ENCODE measurements at places on chromosomes 5 and 9.

DNA sequence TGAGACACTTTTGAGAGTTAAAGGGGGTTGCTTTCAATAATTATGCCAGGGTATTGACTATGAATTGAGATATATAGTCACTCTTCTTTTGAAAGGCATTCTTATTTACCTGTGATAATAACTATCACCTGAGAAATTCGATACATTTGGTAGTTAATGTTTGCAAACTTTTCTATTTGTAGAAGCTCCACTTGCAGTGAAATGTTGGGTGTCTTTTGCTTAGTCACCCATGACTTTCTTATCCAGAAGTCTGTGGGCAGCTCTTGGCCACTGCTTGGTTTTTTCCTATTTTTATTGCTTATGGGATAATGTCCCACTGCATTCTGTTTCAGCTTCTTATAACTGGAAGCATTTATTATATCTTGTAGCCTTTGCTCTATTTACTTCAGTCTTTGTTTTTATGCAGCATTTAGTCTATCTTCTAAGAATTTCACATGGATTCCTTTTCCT lies 3.9 kb downstream of the MACIR start:
- no peak for DNase-seq

DNA sequence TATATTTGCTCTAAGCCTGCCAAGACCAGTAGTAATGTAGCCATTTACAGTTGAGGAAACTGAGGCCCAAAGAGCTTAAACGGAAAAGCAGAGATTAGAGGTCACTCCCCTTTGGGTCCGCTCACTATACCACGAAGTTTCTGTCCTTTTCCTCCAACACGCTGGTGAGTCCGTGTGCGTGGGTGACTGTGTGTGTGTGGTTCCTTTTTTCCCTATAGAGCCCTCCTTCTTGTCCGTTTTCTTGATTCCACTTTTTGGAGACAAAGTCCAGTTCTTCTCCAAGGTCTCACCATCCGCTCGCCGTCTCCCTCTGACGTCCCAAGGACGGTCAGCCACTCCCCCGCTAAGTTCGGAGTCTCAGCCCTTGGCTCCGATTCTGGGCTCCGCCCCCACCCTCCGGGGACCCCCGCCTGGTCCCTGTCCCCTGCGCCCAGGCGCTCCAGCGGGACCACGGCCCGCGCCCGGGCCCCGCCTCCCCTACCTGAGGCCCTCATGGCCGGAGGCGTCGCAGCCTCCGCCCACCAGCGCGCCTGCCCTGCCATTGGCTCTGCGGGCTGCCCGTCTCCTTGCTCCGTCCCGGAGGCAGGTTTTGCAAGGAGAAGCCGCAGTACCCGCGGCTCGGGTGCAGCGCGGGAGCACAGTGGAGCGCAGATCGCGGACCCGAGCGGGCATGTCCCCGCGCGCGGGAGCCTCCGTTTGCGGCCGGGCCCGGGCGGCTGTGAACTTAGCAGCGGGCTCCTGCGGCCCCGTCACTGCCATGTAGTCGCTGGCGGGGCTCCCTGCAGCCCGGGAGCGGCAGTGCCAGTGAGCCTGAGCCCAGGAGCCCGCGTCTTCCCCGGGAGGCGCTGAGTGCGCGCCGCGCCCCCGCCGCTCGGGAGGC lies at the start of gene MAST4:
MAST4 (plus strand) TSS at position 638 of the 880 bp plus-strand sequence. CDS start 263 bp downstream, outside the sequence.
- DNase-seq, result peak; percentile 92

- no peak for DNase-seq
Observed at GRCh38 chr5:88489364-88489763, 220.7 kb upstream of the TMEM161B start.

DNA sequence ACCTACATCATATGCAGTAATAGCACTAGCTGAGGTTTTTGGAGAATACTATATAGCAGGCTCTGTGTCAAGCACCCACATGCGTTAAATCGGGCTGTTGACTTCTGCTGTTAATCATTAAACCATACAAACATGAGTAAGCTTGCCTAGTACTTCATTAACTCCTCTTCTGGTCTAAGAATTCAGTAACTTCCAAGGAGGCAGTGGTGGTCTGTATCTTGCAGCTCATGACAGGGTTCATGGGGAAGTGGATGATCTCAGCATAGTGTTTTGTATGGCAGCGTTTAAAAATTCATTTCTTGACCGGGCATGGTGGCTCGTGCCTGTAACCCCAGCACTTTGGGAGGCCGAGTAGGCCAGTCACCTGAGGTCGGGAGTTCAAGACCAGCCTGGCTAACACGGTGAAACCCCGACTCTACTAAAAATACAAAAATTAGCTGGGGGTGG lies at the start of gene HAVCR1:
HAVCR1 (minus strand) TSS at position 24 of the 447 bp plus-strand sequence. CDS start 1,173 bp downstream, outside the sequence.
- no peak for DNase-seq

DNA sequence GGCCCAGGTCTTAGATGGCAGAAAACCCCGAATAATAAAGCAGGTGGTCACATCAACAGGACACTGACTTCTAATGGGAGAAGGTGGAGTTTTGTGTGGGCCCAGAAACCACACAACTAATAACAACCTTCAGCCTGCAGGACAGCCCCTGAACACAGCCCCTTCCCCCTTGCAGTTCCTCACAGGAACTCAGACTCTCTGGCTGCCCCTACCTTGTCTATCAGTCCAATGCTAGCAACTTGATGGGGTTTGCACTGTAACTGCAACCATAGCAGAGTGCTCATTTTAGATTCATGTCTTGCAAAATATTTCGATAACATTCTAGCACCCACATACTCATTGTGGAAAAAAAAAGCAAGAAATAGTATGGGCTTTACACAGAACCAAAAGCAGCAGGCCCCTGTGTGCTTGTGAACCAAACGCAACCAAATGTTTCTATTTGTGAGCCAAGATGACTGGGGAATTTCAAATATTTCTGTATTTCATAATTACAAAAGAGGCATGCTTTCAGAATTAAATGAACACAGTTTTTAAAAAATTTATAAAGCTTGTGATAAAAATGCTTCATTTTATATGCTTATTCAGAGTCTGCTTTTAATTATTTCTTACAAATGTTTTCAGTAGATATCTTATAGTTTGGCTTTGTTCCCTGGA lies 62.7 kb upstream of the PDE4D start:
- DNase-seq, result no peak

DNA sequence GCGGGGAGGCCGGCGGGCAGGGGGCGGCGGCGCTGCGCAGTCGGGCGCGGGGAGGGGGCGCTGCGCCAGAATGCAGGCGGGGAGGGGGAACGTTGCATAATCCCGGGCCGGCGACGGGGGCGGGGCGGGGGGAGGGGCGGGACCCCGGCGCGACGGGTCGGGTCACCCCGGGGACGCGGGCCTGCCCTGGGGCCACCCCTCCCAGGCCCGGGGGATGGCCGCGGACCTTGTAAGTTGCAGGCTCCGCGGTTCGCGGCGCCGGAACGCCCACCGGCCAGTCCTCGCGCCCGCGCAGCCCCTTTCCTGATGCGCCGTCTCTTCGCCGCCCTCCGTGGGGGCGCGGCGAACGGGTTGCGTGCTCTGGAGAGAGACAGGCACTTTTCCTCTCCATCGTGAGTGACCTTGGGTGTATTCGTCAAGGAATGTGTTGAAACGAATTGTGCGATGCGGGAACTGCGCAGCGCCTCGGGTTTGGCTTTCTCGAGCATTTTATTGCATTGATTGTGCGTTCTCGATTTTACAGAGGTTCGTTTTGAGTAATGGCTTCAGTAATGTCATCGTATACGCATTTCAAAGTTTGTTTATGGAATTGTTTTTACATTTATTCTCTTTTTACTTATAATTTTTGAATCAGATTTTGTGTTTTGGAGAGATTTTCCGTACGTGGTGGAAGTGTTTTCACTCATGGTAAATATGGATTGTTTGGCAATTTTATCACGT lies 802 bp downstream of the SPIN1 start:
- DNase-seq, result peak; percentile 47

GRCh38 chr5:32771037-32771436 lies 59.9 kb downstream of the NPR3 start:
- DNase-seq, result no peak

Data from NCI-H774 (cell line).